Fibroblast of skin of scalp (primary cell): ENCODE measurements at places on chromosomes 7 and 10.

- peak; percentile 96 for DNase-seq
Observed at GRCh38 chr10:13882119-13882711, 295.4 kb downstream of the PRPF18 start.

- no peak for DNase-seq
Observed at GRCh38 chr7:151077705-151078232, 2.8 kb downstream of the FASTK start.

GRCh38 chr10:73552819-73553715 is 38.1 kb downstream of the USP54 start:
- DNase-seq: no peak

GRCh38 chr7:99386584-99387238 is 12.2 kb downstream of the ARPC1B start:
- peak; percentile 46 for DNase-seq

- DNase-seq: peak; percentile 21
Observed at GRCh38 chr10:43409385-43410109, 561 bp upstream of the HNRNPF start.

- no peak for DNase-seq
Observed at GRCh38 chr7:118502235-118502634, 277.7 kb downstream of the ANKRD7 start.

- no peak for DNase-seq
Observed at GRCh38 chr10:117502421-117503243, 39.9 kb upstream of the EMX2 start.

- DNase-seq: peak; percentile 72
Observed at GRCh38 chr10:47311932-47312662, 10.2 kb upstream of the GDF2 start.

- peak; percentile 30 for DNase-seq
Observed at GRCh38 chr10:71696628-71697326, 22.8 kb downstream of the C10orf105 start.

DNA sequence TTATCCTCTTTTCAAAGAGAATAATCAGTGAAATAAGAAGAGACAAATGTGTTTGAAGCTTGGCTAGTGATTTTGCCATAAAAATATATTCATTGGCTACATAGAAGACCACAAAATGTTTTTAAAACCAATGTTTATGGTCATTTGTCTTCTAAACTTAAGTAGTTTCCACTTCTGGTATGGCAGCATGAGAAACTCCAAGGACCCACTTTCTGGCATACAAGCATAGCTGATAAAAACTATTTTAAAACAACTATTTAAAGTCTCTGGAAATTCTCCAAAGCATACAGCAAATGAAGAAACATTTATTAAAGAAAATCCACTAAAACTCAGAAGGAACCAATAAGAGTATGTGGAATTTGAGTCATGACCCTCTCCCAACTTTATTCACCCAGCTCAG is 89.2 kb upstream of the TOMM7 start:
- DNase-seq: no peak

DNA sequence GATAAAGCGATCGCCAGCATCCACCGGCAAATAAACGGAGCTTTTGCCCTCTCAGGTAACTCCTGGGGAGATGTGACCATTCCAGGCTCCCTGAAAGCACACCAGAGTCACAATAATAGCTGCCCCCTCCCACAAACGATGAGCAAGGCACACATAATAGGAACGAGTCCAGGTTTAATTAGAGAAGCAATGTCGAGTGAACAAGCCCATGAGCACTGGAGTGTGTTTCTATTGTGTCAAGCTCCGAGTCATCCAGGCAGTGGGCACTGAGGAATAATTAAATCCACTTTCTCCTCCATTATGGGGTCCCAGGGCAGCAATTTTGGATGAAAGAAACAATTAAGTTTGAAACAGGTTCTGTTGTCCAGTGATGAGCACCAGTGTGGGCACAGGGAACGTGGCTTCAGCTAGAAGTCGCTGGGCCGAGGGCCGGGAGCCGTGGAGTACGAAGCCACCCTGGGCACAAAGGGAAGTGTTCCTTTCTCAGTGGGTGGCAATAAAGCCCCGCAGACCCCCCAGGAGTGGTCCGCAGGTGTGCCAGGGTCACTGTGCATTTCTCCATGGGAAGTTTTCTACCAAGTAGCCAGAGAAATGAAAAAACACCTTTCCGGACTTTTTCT is 12.0 kb downstream of the PNLIPRP2 start:
- no peak for DNase-seq

DNA sequence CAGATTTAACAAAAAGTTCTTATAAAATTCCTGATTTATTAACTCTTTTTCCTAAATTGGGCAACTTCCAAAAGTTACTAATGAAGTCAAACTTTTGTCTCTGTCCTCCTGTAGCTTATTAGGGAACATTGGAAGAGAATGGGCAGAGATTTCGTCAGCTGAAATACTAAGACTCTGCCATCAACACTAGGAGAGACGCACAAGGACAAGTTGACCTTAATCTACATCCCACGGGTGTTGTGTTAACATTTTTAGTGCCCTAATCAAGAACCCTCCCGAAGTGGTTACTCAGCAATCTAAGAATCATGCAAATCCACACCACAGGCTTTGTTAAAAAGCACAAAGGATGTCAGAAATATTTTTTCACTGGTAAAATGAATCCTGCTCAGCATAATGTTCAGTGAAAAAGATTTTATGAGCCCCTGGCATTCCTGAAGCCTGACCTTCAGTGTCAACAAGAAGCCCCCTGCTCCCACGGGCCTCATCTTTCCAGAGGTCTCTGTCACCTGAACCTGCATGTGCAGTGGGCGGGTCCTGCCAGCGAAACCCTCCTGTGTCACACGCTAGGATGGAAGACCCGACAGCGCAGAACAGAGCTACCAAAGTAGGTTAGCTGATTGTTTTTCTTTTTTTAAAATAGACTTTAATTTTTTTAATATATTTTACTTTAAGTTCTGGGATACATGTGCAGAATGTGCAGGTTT is 70.6 kb upstream of the AKR1E2 start:
- no peak for DNase-seq

DNA sequence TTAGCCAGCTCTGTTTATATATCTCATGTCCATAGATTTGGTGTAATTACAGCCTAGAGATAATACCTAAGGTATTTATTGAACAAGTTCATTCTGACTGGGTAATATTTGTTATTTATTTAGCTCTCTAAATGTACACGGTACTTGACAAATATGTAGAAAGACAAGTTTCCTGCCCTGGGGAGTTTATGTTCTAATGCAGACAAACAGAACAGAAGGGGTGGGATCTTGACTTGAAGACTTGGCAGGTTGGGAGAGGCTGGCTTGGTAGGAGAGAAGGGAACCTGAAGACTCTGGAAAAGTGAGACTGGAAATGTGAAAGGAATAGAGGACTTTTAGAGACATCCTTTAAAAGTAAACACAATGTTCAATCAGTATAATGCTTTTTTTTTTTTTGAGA is 97.7 kb upstream of the CDK6 start:
- no peak for DNase-seq

DNA sequence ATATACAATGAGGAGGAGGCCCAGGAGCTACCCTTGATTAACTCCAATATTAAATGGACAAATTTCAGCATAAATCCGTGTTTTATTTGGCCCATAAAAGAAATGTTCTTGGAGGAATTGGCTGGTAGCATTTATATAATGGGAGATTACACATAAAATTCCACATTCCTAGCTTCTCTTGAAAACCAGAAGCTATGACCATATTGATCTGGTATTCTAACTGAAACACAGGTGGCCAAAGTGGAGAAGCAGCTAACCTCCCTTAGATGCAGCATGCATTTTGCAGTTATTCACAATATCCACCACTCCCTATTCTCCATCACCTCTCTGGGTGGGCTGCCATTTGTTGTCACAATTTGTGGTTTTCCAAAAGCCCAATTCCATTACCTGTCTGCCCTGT is 148.8 kb upstream of the CACNA2D1 start:
- no peak for DNase-seq

- DNase-seq: no peak
Observed at GRCh38 chr7:157551325-157552070, 214.7 kb downstream of the DNAJB6 start.

GRCh38 chr10:44952779-44953231 is 6.8 kb upstream of the RASSF4 start:
- no peak for DNase-seq

GRCh38 chr10:91159254-91159783 is 61.1 kb upstream of the PCGF5 start:
- DNase-seq: no peak

GRCh38 chr10:37434091-37434490 is 308.7 kb downstream of the ANKRD30A start:
- no peak for DNase-seq

DNA sequence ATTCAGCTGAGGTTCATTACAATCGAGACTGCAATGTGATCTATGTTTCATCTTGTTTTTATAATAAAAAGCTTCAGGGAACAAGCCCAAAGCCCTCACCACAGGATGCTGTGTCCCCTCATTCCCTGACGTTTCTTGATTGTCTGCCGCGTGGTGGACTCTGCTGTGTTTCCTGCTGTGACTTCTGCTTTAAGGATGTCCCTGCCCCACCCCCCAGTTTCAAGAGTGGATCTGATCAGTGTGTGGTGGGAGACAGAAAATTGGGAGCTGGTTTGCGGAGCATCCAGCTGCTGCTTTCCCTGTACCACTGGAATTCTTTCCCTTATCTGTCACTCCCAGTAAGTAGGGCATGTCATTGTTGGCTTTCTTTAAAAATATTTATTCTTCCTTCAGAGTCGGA is 86.2 kb downstream of the CREM start:
- peak; percentile 66 for DNase-seq

DNA sequence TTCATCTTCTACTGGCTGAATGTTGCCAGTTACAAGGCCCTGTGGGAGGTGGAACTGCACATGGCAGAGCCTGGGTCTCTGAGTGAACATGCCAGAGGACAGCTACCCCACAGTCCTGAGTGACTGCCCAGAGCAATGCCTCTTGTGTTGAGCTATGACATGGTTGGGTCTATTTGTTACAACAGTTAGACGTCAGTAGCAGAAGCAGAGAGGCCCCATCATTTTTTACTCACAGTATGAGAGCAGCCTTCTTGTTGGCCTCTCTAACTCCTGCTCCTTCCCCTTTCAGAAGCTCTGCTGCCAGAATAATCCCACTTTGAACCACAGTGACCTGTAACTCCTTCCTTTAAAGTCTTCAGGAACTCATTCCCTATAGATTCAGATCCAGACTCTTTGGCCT is 30.8 kb upstream of the NRP1 start:
- no peak for DNase-seq

GRCh38 chr7:18505870-18506460 is 10.4 kb downstream of the HDAC9 start:
- DNase-seq: peak; percentile 80

DNA sequence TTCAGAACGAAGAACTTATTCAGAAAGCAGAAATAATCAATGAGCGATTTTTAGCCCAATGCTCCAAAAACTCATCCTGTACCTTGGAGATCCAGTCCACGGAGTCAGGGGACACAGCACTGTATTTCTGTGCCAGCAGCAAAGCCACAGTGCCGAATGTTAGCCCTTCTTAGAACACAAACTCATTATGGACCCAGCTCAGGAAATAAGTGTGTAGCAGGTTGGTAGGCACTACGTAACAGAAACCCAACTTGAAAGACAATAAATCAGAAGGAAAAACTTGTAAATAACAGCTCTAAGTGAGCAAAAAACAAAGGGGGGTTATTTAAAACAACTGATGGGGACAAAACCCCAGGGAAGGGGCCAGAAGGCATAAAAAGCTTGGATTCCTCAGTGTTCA is 112.0 kb upstream of the PRSS1 start:
- DNase-seq: no peak

GRCh38 chr10:133251388-133252222 is 13.9 kb downstream of the VENTX start:
- no peak for DNase-seq

GRCh38 chr10:125448596-125448995 is 234.4 kb downstream of the TEX36 start:
- peak; percentile 24 for DNase-seq

GRCh38 chr7:77351539-77352004 is 64.6 kb downstream of the GSAP start:
- no peak for DNase-seq

GRCh38 chr7:94687076-94687475 is 31.1 kb upstream of the SGCE start:
- no peak for DNase-seq

DNA sequence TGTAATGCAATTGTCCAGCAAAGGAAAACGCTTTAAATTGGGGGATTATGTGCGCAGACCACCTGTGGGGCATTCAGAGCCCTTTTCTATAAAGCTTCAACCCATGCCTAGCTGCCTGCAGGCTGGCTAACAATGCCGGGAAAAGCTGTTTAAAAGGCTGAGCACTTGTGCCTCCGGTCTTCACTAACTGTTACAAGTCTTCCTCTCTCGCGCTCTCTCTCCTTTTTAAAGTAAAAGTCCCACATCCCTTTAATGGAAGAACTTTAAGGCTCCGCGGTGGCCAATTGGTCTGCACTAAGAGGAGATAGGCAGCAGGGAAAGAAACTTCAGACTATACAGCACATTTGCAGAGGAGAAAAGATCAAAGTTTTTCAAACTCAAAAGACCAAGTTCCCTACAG is 4.6 kb downstream of the FZD8 start:
- no peak for DNase-seq

- no peak for DNase-seq
Observed at GRCh38 chr7:83276250-83276649, 113.6 kb upstream of the PCLO start.

- DNase-seq: no peak
Observed at GRCh38 chr10:70250961-70251680, 17.9 kb upstream of the PPA1 start.

DNA sequence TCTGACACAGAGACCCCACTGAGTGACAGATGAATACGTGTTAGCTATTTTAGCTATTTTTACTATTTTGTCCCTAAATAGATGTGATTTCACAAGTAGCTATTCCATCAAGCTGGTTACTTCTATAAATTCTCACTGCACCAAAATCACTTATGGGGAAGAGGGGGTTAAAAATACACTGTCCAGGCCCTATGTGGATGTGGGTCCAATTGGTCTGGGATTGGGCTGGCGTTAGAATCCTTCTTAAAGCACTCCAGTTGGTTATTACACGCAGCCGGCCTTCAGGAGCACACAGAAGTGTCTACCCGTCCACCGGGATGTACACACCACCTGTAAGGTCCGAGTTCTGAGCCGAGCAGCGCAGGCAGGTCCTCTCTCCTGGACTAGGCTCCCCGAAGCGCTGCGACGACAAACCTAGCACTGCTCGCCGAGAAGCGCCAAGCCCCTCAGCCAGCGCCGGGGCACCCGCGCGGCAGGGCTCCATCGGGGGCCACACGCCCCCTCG is 222.3 kb upstream of the MKLN1 start:
- no peak for DNase-seq

DNA sequence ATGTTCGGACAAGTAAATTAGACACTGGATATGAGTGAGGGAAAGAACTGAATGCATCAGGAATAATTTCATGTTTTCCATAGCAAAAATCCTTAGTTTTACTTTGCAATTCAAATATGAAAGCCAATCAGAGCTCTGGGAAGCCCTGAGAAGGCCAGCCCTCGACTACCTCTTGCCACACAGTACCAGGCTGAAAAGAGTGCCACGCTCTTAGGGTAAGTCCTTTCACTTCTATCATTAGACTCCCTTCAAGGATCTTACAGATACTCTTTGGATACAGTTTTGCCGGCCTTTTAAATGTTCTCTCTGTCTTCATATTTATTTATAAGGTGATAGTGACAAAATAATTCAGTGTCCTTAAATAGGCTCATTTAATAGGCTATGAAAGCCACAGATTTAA is 1.9 kb downstream of the COBL start:
- no peak for DNase-seq

- DNase-seq: peak; percentile 27
Observed at GRCh38 chr10:66678521-66678920, 247.3 kb upstream of the LRRTM3 start.
